Cortex of kidney (tissue), 1 donor: ENCODE measurements at places on chromosomes 12 and 14.

- no peak for DNase-seq
These were observed 104.4 kb upstream of the PARP11 start for GRCh38 chr12:3977621-3978020.

DNA sequence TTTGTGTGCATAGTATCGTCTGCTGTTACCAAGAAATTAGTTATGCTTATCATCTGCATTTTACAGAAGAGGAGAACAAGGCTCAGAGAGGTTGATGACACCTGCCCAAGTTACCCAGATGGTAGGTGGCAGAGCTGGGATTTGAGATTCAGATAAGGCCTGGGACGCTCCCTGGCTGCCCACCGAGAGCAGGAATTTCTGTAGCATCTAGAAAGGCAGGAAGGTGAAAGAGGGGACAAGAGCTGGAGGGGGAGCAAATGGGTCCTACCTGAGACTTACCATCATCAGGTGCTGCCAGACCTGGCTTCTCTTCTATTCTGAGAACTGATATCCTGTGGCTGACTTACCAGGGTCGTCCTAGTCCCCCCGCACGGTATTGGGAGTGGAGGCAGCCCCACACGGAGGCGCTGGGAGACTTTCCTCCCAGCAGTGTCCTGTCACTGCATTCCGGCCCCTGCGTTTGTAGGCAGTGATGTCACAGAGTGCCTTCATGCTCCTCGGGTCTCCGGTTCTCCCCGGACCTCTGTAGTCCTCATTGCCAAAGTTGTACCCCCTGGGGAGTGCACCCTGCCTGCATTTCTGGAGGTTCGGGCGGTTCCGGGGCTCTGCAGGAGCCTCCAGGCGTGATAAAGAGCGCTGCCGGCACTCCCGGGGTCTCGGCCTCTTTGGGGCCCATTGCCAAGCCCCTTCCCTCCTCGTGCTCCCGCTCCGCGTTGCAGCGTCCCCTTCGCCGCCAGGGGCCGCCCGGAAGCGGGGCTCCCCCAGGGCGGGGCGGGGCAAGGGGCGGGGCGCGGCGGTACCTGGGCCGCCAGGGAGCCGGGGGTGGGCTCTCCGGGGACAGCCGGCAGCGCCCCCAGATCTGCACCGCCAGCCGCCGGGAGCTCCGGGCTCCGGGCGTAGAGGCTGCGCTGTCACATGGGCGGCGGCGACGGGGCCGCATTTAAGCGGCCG is at the start of gene CABP1:
Gene CABP1, plus strand, starts transcription at position 856 of the 951 bp plus-strand sequence. Its CDS starts 60 bp downstream, at position 916.
- DNase-seq: no peak

DNA sequence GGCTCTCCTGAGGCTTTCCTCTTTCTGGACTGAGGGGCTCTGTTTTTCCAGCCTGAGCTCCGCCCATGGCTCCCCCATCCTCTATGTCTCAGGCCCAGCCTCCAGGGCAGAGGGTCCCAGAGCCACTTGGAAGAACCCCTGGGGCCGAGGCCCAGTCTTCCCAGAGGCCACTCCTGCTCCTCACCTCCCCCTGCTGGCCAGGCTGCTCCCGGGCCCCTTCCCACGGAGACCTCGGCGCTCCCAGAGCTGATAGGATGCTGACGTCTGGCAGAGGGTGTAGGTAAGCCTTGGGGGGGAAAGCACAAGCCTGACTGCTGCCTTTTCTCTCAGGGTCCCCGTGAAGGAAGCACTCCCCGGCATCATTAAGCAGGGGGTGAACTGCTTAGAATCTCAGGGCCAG is 51.4 kb downstream of the ERH start:
- DNase-seq: no peak

- DNase-seq: no peak
These were observed 14.4 kb upstream of the YARS2 start for GRCh38 chr12:32770141-32770540.
